ENCODE measurements at places on chromosomes 2 and 18.
A peak's percentile ranks its signal among the peaks of the same experiment; 100 is the strongest.

GRCh38 chr18:78538669-78539440, 440.8 kb upstream of the SALL3 start:
- DNase-seq: no peak

GRCh38 chr2:151334082-151334815, 23.1 kb upstream of the TNFAIP6 start:
- no peak for DNase-seq

DNA sequence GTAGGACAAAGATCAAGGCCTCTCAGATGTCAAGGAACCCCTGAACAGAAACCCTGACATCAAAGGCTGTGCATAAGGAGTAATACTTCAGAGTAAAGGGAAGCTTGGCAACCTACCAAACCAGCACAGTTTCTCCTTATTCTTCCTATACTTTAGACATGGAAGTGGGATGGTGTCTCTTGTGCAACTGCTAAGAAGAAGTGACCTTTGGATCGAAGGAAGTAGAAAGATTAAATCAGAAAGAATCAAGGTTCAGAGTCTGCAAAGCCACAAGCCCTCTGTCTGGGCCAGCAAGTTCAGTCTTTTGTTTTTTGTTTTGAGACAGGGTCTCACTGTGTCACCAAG, 66.2 kb upstream of the SLC39A10 start:
- DNase-seq: no peak

GRCh38 chr2:165889158-165889557, 64.4 kb downstream of the TTC21B start:
- DNase-seq: no peak

- no peak for DNase-seq
These were observed 99.1 kb downstream of the PRPF40A start for GRCh38 chr2:152618193-152618564.

DNA sequence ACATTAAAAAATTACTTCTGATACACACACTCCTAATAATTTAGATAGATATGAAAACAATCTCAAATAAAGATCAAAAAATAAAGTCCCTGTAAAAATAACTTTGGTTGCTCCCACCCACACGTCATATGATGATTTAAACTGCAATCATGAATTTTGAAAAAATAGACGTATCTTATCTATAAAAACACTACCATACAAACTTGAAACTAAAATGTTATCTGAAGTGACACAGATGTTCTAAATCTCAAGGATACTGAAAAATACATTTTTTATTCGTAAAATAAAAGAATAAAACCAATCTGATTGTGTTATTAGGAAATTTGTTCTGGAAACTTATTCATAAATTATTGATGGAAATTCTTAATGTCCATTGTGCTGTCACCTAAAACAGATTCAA, 8.1 kb upstream of the BOLA3 start:
- no peak for DNase-seq

DNA sequence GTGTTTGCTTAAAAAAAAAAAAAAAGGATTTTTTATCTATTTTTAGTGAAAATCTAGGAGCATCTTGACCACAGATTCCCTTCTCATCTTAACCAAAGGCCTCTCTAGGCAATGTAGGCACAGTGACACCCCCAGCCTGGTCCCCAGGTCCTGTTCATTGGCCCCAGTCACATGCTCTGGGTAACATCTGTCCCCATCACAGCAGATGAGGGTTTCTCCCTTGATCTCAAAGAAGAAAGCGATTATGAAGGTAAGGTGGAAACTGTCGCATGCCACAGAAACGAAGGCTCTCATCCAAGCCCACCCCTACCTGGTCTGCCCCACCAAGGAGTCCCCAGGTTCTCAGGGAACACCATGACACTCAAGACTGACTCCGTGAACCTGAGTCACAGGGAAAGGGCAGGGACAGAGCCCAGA, 4.7 kb downstream of the HS6ST1 start:
- DNase-seq: no peak

DNA sequence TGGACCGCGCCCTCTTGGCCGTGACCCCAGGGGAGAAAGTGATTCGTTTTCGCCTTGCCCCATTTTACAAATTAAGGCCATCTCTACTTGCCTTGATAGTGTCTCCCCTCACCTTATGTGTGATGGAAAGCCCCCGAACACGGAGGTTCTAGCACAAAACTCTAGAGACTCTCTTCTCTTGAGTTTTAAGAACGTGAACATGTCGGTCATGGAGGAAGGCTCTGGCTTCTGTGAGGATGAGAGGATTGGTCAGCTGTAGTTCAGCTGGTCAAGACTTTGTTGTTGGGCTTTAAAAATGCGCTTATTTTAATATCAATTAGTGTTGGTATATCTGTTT, 828 bp downstream of the DYNC1I2 start:
- DNase-seq: no peak

GRCh38 chr2:114218383-114218782, 224.1 kb upstream of the DPP10 start:
- DNase-seq: no peak

DNA sequence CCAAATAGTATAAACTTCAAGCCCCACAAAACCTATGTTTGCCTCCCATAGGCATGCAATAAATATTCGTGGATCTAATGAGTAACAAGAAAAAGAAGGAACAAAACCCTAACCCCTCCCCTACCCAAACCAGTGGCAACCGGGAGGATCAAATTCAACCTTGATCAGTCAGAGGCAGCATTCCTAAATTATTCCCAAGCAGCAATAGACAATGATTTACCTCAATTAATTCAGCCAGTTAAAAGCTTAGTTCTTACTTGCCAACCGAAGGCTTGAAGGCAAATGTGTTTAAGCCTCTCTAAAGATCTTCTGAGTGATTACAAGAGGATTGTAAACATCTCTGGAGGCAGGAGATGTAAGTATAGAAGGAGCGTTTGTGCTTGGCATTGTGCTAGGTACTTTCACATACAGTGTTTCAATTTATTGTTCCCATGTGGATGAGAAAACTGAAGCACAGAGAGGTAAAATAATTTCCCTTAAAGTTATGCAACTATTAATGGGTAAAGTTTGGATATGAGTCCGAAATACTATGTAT, 197.7 kb downstream of the MTX2 start:
- no peak for DNase-seq

GRCh38 chr2:113009622-113010021, 4.4 kb downstream of the IL36A start:
- no peak for DNase-seq

GRCh38 chr18:37714691-37715090, 149.1 kb upstream of the CELF4 start:
- DNase-seq: peak; percentile 70

GRCh38 chr2:134843968-134844367, 5.6 kb downstream of the ACMSD start:
- DNase-seq: no peak

DNA sequence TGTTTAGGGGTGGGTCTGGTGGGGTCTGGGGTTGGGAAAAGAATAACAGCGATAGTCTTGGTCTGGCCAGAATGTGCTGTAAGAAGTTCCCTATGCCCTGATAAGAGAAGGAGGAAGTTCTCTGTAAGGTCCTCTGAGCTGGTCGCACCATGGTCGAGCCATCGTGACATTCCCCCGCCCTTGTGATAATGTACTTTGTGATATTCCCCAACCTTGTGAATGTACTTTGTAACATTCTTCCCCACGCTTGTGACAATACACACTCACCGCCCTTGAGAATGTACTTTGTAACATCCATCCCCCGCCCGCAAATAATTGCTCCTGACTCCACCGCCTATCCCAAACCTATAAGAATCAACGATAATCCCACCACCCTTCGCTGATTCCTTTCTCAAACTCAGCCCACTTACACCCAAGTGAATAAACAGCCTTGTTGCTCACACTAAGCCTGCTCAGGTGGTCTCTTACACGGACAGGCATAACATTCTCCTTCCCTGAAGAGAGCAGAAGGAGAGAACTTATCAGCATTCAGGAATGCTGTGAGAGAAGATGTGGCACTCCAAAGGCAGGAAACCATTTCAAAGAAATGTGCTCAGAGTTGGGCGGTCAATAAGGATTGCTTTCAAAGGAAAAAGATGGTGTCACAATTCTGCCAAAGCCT, 17.8 kb upstream of the DUSP19 start:
- DNase-seq: no peak
